ENCODE measurements at places on chromosomes 3 and 15.

DNA sequence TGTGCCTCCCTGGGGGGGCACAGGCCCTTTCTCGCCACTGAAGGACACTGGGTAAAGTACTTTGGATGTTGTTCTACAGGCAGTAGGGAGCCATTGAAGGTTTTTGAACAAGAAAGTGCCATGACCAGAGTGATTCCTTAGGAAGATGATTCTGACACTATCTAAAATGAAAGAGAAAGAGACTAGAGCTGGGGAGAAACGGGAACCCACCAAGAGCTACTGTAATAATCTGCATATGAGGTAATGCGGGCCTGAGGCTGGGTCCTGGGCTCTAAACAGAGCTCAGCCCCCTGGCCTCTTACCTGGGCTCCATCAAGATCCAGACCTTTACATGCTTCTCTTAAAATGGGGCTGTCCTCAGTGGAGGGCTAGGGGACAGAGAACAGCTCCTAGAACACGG is 24.9 kb downstream of the GRK7 start:
- DNase-seq = no peak

DNA sequence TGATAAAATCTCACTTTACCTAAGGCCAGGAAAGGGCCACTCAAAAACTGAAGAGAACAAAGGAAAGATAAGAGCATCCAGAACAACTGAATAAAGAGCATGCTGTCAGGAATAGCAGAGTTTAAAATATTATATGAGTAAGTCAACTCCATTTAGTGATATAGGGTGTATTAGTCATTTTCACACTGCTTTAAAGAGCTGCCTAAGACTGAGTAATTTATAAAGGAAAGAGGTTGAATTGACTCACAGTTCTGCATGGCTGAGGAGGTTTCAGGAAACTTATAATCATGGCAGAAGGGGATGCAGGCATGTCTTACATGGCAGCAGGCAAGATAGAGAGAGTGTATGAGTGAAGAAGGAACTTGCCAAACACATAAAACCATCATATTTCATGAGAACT is 778.0 kb upstream of the NECTIN3 start:
- DNase-seq = no peak

GRCh38 chr3:113684271-113684819 is 12.1 kb downstream of the USF3 start:
- no peak for DNase-seq

- no peak for DNase-seq
Measured at GRCh38 chr3:142165194-142165593, 15.8 kb upstream of the TFDP2 start.

GRCh38 chr3:36820083-36820482 is 55.7 kb upstream of the DCLK3 start:
- DNase-seq = no peak

DNA sequence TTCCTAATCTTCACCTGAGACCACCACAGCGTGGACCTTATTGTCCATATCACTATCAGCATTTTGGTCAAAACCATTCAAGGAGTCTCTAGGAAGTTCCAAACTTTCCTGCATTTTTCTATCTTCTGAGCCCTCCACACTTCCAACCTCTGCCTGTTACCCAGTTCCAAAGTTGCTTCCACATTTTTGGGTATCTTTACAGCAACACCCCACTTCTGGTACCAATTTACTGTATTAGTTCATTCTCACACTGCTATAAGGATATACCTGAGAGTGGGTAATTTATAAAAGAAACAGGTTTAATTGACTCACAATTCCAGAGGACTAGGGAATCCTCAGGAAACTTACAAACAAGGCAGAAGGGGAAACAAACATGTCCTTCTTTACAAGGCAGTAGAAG is 103.3 kb upstream of the CBLB start:
- DNase-seq = no peak

DNA sequence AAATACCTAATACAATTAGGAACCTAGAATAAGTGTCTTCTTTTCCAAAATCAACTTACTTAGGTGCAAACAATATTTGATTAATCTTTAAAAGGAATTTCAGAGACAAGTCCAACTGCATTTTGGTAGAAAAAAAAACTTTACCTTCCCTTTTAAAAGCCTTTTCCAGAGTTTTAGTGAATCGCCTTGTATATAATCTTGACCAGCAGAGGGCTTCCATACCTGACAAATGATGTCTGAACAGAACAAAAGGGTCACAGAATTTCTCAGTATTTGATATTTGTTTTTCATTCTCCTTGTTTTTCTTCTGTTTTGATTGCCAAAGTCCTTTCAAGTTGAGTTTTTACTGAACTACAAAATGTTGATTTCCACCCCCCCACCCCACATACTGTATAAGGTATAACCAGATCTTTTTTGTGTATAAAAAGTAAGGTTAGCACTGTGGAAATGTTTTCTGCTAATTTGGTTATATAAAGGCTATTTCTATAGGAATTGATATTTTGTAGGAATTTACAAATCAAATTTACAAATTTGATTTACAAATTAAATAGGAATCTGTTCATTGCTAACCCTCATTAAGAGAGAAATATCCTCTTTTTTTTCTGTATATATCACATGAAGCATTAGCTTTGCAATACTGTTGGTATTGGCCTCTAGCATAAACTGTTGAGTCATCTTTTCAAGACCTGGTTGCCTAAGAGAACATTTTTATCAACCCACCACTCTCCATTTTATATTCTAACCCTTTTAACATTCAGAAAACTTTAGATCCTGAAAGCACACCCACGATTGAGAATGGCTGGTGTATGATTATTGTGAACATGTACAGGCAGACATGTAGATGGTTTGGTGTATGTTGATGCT is 464.1 kb upstream of the RARB start:
- peak; percentile 51 for DNase-seq

- no peak for DNase-seq
Measured at GRCh38 chr15:68232449-68232848, 2.9 kb upstream of the CLN6 start.

DNA sequence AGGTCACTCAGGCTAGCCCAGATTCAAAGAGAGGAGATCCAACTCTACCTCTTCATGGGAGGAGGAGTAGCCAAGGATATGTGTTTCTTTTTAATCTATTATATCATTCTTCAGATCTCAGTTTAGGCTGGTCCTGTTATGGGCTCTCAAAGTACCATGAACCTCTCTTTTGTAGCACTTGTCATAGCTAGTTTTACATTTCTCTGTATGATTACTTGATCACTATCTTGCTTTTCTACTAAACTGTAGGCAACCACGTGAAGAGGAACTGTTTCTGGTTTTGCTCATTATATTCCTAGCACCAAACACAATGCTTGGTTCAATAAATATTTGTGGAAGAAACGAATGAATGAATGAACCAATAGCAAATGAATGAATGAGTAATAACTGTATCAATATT is 29.6 kb downstream of the CD86 start:
- no peak for DNase-seq

DNA sequence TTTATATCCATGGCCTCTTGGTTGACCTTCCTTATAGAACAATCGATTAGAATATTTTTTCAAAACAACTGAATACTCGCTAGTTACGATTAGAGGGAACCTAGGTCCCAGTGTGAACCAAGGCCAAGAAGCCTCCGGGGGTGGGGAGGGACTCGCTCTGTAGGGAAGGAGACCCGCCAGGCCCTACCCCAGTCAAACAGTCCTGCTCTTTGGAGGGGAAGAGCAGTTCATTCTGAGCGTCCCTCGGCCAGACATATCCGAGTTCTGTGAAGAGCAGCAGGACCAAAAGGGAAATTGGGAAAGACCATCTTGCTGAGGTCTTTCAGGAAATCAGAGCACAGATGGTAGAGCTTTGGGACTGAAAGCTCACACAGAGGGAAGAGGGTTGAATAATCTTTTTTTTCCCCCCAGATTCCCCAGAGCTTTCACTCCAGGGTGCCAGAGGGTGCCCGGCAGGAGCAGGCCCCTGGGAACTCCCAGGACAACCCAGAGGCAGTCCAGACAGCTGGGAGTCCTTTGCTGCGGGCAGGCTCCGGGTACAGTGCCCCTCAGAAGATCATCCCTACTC is 137.2 kb upstream of the HES1 start:
- DNase-seq = no peak

- no peak for DNase-seq
Measured at GRCh38 chr15:35603301-35603700, 57.3 kb upstream of the DPH6 start.

All from amniotic stem cell (primary cell).